ENCODE measurements at places on chromosomes 5 and 9.

DNA sequence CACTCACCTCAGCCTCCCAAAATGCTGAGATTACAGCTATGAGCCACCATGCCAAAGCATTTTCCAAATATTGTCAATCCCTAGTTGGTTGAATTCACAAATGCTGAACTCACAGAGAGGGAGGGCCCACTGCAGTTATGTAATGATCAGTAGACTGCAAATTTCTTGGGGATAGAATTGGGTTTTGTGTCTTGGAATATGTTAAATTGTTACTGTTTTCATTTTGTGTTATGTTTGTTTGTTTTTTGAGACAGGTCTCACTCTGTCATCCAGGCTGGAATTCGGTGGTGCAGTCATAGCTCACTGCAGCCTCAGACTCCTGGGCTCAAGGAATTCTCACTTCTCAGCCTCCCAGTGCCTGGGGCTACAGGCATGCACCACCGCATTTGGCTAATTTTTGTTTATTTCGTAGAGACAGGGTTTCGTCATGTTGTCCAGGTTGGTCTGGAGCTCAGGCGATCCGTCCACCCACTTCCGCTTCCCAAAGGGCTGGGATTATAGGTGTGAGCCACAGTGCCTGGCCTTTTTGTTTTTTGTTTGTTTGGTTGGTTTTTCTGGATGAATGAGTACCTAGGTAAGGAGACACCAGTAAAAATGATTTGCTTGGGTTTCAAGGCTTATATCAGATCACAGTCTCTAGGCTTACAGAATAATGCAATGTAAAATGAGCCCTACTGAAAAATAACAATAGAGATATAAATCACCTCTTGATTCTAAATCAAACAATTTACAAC, 31.5 kb upstream of the LMNB1 start:
- no peak for DNase-seq

DNA sequence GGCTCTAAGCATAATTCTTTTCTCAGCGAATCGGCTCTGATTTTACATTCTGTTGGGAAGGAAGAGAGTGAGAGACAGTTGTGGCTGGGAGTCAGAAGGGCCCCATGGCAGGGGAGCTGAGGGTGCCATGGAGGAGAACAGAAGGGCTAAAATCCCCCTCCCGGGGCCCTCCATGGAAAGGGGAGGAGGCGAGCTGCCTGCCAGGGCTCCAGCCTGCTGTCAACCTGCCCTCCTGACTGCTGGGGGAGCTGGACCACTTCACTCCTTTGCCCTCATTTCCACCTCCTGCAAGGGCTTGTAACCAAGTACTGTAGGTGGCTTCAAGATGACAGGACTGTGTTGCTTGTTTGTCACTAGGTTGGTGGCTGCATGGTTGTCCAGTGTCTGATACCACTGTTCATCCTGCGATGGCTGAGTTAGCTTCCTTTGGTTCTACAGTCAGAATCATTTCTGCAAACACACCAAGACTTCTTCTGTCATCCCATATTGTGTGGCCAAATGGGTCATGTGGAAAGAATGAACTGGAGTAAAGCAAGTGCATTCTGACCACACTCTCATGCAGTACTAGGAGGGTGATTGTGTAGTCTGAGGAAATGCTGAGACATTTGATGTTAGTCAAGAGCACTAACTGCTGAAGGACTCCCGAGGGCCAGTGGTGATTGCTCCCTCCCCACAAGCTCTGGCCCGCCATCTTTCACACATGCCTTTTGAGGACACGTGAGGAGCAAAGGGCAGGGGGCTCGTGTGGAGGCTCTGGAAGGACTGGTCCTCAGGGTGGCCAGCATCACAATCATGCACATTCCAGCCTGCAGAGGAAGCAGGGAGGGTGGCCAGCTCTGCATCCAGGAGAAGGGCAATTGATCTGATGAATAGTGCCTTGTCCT, 307.2 kb downstream of the GADD45G start:
- no peak for DNase-seq

DNA sequence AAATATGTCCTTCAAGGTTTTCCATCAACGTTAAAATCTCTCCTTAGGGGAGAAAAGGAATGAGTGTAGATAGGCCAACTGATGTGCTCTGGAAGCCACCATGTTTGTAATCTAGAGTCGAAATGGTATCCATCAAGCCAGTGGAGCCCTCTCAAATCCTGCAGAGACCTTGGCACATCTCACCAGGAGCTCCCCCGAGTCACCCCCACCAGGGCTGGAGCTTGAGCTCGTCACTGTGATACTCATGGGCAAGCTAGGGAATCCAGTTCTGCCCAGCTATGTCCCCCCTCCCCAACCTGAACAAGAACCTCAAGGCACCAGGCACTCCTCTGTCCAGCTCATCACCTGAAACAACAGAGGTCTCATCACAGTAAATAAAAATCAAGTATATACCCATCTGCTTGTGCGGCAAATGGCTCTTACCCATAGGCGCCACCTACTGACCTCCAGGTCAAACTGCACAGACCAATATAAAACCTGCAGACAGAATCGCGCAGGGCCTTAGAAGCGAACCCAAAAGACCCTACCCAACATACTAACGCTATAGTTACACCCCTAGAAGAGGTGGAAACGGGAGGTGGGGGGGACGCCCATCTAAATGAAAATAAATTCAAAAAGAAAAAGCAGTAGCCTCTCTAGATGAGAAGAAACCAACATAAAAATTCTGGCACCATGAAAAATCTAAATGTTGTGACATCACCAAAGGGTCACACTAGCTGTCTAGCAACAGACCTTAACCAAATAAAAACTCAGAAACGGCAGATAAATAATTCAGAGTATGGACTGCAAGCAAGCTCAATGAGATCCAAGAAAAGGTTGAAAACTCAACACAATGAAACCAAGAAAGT, 75.0 kb downstream of the TTC39B start:
- DNase-seq, result no peak

DNA sequence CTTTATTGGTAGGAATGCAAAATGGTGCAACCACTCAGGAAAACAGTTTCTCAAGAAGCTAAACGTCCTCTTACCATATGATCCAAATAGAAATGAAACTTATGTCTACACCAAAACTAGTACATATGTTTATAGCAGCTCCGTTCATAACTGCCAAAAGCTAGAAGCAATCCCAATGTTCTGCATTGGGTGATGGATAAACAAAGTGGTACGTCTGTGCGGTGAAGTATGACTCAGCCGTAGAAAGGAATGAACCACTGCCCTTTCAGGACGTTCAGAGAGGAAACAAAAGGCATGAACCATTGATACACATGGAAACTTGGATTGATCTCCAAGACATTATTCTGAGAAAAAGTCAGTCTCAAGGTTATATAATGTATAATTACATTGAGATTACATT, 27.6 kb downstream of the HNRNPH1 start:
- DNase-seq, result no peak

DNA sequence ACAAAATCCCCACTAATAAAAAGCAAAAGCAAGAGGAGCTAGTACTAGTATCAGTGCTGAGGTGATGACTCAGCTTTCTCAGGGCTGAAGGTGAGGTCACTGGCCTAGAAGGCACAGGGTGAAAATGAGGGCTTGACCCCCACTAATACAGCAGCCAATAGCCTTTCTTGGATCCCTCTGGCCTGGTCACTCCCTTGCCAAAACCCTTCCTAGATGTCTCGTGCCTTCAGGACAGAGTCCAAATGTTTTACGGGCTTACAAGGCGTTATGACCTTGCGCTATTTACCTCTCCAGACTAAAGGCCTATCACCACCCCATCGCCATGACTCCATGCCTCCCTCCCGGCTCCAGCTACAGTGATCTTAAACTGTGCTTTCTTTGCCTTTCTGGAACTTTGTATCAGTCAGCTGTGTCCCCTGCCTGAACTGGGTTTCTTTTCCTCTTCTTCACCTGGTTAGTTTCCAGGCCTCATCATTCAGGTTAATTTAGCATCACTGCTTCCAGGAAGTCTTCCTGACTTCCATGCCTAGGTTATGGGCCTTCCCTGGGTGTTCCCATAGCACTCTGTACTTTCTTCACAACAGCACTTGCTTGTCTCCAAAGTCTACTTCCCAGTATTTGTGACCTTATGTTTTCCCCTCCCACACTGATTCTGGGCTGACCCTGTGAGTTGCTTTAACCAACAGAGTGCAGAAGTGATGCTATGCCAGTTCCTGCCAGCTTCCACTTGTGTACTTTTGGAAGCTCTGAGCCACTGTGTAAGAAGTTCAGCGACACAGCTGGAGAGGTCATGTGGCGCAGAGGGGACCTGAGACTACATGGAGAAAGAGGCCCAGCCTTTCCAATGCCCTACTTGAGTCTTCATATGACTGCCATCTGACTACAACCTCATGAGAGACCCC, 4.2 kb upstream of the DELE1 start:
- DNase-seq, result no peak

DNA sequence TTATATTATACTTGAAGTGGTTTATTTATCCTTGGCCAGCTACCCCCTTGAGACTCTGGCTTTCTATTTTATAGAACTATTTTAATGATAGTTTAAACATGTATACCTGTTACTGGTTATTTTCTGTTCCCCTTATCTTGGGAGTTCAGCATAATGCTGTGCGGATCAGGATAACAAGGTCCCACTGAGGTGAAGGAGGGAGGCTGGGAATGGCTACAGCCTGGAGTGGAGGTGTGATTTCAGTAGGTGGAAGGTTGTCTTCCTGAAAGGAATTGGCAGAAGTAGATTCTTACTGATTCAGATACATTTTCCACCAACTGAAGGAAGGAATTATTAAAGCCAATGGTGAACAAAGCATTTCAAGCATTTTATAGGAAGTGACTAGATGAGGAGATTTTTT, 38.9 kb downstream of the PAM start:
- no peak for DNase-seq

GRCh38 chr5:4375640-4376039, 764.5 kb upstream of the ADAMTS16 start:
- DNase-seq, result no peak

DNA sequence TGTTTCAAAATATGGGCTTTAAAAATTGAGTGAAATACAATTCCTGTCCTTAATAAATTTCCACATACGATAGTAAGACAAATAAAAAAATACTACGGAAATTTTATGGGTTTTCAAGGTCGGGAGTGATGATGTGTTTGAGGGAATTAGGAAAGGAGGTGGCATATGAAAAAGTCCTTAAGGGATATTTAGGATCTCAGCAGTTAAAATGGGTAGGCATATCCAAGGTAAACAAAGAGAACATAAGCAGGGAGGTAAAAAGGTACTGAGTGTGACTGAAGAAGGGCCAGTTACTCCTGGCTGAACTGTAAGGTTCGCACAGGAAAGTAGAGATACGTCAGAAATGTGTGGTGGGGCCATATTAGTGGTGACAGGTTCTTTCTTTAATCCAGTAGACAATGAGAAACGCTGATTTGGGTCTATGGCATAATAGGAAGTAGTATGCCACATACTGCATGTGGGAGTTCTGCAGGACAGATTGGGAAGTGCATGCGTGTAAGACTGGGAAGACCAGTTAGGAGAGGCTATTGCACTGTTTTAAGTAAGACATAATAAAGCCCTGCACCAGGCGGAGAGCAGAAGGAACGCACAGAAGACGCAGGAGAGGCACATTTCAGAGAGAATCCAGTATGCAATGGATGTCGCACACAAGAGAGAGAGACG, 937 bp upstream of the HMGCR start:
- DNase-seq, result no peak

DNA sequence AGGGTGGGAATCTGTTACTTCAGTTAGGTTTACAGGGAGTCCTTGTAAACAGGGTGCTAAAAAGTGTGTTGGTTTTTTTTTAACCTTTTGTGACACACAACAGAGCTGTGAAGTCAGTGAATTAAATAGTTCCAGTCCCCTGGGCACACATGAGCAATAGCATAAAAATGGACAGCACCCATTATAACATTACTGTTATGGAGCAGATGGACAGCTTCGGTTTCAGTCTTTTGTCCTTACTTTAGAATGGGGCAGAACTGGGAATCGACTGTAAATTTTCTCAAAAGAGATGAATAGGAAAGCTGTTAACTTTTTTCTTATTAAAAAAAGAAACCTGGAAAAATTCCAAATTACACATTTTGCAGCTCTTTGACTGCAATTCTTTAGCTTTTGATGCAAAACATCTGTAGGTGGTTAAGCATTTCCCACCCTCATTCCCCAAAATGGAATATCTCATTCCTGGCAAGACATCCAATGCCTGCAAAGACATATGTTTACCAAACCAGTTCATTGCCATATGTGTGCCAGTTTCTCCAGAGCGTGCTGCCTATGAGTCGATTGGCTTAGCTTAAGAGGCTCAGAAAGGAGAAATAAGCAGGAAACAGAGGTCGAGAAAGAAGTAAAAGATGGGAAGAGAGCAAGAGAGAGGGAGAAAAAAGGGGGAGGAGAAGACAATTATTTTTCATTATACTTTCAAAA, 212.3 kb upstream of the TMEM161B start:
- no peak for DNase-seq

- DNase-seq, result no peak
These were observed 323.9 kb downstream of the MTRR start for GRCh38 chr5:8192840-8193239.

GRCh38 chr5:168985454-168985853, 315.5 kb downstream of the SLIT3 start:
- DNase-seq, result no peak

GRCh38 chr9:134897584-134898170, 17.1 kb downstream of the FCN2 start:
- no peak for DNase-seq

GRCh38 chr9:131138676-131139075, 13.3 kb downstream of the NUP214 start:
- DNase-seq, result no peak

- DNase-seq, result no peak
These were observed 139.4 kb upstream of the LMX1B start for GRCh38 chr9:126474206-126474765.

GRCh38 chr9:100485196-100485595, 12.2 kb downstream of the TMEFF1 start:
- no peak for DNase-seq

- DNase-seq, result no peak
These were observed 3.1 kb downstream of the CXXC5 start for GRCh38 chr5:139651043-139651834.

- no peak for DNase-seq
These were observed 17.4 kb downstream of the LECT2 start for GRCh38 chr5:135937245-135937911.

DNA sequence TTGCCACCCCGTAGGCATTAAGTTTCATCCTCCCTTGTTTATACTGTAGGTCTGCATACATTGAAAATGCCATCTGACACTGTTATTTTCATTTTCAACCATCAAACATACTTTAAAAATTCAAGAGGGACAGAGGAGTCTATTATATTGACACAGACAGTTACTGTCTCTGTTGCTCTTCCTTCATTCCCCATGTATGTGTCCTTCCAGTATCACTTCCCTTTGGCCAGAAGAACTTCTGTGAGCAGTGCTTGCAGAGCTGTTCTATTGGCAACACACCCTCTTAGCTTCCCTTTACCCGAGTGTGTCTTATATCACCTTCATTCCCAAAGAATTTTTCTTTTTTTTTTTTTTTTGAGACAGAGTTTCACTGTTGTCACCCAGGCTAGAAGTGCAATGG, 42.8 kb downstream of the RASGEF1C start:
- DNase-seq, result no peak

- no peak for DNase-seq
These were observed 14.7 kb downstream of the SLC45A2 start for GRCh38 chr5:33969572-33970452.

- DNase-seq, result no peak
These were observed 102.0 kb upstream of the PTPN3 start for GRCh38 chr9:109600142-109600541.

GRCh38 chr9:99966716-99967115, 60.3 kb downstream of the STX17 start:
- DNase-seq, result no peak

GRCh38 chr5:178419651-178420050, 170.5 kb downstream of the COL23A1 start:
- no peak for DNase-seq

- DNase-seq, result no peak
These were observed 369.5 kb downstream of the TMEM167A start for GRCh38 chr5:82707741-82708140.

- DNase-seq, result no peak
These were observed 181.8 kb downstream of the TSSK1B start for GRCh38 chr5:113253037-113253436.
